Gastroesophageal sphincter (tissue), 4 donors: ENCODE measurements at places on chromosomes 4 and X.

GRCh38 chrX:130055899-130056298, 54.4 kb downstream of the ELF4 start:
- ATAC-seq = no peak

GRCh38 chr4:17120761-17121160, 222.3 kb upstream of the LDB2 start:
- ATAC-seq = no peak

DNA sequence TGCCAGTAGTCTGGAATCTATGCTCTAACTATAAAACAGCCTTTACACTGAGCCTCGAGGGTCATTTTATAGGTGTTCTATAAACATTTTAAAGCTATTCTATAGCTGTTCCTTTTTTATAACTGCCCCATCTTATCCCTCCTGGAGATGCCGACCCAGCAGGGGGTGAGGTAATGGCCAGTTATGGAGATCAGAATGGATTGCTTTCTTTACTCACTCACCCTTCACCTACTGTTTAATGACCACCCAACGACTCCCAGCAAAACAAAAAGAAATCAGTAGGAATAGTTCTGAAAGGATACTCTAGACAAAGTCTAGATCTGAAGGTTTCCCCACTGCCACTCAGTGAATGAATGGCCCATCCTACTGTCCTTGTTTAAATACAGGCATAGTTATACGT, 1113.1 kb downstream of the FAT4 start:
- ATAC-seq = no peak

DNA sequence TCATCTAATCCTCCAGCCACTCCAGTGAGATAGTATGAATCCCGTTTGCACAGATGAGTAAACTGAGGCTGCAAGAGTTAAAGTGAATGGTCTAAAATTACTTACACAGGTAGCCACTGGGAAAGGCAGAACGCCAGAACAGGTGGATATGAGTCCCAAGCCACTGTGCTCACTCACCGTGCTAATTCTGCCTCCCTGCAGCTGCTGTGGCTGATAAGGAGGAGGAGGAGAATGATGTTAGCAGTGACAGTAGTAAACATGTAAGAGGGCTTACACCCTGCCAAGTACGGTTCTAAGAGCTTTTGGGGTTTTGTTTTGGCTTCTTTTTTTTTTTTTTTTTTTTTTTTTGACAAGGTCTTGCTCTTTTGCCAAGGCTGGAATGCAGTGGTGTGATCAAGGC, 90.5 kb upstream of the PRPS2 start:
- no peak for ATAC-seq

- no peak for ATAC-seq
Observed at GRCh38 chr4:72449705-72450104, 119.3 kb downstream of the ADAMTS3 start.

DNA sequence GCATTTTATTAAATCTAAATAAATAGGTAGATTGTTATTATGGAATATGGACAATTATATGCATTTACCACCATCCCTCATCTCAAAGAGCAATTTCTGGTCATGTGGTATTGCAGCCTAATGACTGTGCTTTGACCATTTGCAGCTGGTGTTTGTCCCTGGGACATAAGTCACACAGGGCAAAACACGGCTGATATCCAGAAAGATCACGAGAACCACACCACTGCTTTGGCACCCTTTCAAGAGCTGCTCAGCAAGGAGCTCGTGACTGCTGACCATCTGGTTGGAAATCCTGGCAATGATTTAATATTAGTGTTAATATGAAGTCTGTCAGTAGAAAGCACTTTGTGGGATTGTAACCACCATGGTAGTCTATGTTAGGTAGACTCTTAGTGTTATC, 545.0 kb downstream of the GBA3 start:
- ATAC-seq = no peak
